SK-N-SH (cell line): ENCODE measurements at places on chromosomes 12 and 14. TPM values are rescaled to one million over a fixed set of nuclear protein-coding genes. Genes with fewer than 3 reads are reported as not detected.

DNA sequence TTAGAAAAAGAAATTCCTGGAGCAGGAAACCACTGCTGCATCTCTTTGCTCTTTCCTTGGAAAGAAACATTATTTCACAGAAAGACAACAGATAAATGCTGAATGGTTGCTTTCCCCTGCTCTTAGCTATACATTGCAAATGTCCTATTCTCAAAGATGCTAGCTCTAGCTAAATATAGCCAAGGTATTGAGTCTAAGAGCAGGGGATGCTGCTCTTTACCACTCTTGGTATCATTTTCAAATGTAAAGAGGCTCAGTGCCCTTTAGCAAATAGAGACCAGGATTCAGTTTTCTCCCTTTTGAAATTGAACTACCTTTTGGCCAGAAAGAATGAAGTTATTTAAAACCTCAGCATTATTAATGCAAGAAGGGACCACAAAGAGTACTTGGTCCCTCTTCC is 104.0 kb upstream of the FUT8 start:
- no peak for DNase-seq

GRCh38 chr12:88399811-88400210 is 180.5 kb downstream of the KITLG start:
- DNase-seq: no peak

GRCh38 chr14:75881994-75882393 is 99.8 kb downstream of the TGFB3 start:
- no peak for DNase-seq

DNA sequence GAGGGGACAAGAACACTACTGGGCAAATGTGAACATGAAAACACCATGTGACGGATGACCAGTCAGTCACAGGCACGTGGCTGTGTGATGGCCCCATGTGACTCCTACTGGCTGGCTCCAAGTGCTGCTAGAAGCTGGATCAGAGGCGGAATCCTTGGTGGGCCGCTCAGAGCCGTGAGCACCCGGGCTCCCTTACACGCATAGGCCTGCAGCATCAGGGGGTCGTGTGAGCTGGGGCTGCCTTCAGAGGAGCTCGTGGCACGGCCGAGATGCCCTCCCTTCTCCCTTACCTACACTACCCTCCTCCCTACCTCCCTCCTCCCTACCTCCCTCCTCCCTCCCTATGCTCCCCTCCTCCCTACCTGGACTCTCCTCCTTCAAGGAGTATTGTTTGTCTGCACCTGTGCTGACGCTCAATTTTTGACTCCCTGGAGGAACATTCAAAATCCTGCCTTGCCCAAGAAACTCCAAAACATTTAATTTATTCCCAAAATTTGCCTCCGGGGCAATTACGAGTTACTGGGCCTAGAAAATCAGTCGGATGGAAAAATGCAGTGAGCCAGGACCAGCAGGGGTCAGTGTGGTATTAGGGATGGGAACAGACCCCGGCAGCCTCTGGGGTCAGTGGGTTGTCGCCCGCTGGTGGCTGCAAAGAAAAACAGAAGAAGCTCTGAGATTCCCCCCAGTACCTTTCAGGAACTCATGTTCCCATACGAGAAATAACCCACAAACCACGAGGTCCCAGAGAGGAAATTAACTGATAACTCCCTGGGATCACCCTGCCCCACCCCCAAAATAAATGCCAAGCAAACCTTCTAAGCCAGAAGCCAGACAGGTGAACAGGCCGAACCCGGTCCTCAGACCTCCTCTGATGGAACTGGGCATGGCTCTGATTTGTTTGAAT is 61.3 kb downstream of the C14orf132 start:
- peak; percentile 81 for DNase-seq

GRCh38 chr12:50185301-50185895 is 18.2 kb upstream of the CERS5 start:
- DNase-seq: no peak

DNA sequence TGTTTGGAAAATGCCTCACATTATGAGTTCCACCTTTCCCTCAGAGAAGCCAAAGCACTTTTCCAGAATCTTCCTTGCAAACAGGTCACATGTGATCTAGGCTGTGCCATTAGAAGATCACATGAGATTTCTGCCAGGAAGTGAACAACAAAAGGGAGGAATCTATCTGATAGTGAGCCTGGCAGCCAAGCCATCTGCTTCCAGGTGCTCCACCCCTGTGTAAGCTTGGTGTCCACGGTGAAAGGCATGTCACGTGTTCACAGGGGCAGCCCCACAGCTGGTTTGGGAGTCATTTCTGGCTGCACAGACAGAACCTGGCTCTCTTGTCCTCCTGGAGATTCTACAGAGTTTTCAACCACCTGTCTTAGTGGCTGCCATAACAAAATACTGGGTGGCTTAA is 3.5 kb upstream of the KSR2 start:
- no peak for DNase-seq

DNA sequence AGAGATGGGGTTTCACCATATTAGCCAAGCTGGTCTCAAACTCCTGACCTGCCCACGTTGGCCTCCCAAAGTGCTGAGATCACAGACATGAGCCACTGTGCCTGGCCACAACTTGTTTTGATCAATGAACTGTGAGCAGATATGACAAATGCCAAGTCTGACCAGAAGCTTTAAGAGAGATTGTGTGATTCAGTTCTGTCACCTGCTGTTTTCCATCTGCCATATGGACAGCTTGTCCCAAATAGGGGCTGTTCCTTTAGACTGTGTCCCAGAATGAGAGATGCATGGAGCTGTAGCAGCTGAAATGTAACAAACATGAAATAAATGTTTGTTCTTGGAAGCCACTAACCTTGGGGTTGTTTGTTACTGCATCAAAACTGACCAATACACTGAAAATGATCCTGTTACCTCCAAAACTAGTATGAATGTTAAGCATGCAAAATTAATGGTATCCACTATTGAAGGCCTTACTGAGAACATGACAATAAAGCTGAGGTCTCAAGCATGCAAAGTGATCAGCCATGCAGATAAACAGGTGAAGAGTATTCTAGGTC is 65.9 kb upstream of the MED13L start:
- no peak for DNase-seq

DNA sequence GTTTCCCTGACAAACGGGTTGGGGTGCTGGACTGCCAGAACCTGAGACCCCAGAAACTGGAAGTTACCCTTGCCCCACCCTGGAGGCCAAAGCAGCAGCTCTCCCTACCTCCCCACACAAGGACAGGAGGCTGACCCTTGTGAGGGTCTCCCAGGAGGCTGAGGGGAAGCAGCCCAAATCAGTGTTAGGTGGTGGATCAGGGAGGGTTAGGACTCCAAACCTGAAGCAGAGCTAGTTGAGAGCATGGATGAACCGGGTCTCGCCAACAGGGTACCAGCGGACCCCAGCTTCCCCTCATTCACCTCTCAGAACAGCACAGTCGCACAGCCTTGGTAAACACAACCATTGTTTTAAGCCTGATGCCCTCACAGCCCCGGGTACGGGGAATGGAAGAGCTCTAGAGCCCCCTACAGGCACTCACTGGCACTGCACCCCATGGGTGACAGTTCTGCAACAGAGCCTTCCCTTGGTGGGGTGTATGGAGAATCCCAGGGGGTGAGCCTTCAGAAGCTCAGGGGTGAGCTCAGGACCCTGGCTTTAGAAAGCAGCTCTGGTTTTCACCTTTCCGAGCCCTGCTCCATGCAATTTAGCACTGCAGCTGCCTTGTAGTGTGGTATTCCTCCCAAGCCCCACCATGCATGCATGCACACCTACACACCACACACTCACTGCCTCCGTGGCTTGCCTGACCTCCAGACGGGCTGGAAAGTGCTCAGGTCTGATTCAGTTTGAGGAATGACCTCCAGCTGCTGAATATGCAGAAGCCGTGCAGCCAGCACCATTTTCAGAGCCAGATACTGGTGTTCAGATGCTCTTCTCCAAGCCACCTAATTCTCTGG is 11.2 kb downstream of the ESRRB start:
- DNase-seq: peak; percentile 90

DNA sequence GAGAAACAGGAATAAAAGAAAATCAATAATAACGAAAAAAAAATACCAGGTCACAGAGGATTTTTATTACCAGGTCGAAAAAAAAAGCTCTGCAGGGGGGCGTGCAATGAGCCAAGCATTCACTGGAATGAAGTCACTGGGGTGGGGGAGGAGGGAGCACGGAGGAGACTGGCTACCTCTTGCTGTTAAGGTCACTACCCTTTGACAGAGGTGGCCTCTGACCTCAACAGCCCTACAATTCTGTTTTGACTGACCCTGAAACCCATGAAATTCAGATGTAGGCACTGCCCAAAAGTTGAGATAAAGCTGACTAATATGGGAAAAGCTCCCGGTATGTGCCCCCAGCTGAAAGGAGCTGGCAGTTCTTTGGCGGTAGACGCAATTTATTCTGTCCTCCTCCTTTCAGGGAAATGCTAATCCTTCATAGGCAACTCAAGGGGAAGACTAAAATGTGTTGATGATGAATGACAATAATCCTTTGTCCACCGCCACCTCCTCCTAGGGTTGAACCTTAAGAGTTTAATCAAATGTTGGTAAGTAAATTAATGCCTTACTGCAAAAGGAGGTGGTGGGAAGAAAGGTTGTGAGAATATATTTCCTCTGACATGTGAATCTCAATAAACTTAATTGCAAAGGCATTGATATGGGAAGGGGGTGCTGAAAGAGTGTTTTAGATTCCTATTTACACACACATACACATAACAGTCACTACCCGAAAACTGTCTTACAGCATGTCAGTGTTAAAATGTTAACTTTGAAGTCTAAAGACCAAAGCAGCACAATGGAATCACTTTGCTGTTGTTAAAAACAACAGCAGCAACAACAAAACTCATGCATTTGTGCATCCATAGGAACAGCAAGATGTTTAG is 6.3 kb upstream of the RIC8B start:
- no peak for DNase-seq

DNA sequence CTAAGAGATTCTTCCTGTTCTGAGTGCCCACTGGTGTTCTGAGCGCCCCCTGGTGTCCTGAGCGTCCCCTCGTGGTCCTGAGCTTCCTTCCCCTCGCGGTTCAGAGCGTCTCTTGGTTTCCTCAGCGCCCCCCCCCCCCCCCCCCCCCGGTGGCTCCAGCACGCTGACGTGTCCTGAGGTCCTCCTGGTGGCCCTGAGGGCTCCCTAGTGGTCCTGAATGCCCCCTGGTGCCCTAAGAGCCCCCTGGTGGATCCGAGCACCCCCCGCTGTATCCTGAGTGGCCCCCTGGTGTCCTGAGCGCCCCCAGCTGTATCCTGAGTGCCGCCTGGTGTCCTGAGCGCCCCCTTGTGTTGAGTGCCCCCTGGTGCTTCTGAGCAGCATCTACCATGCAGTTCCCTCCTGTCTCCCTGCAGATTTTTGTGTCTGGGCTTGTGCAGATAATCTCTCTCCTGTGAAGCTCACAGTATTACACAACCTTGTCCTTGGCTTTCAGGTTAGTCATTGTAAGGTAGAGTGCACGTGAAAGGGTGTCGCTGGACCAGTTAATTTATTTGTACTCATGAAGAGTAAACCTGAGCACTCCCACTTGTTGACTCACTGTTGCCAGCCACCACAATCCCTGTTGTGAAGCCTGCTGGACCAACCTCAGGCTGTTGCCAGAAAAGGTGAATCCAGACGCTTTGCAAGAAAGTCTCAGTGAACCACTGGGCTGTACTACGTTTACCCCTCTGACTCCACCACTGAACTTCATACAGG is 1168.4 kb downstream of the TMEM121 start:
- peak; percentile 42 for DNase-seq

- no peak for DNase-seq
Measured at GRCh38 chr14:102493096-102493495, 16.5 kb downstream of the ANKRD9 start.

- DNase-seq: no peak
Measured at GRCh38 chr14:86521031-86521730, 991.2 kb downstream of the FLRT2 start.

DNA sequence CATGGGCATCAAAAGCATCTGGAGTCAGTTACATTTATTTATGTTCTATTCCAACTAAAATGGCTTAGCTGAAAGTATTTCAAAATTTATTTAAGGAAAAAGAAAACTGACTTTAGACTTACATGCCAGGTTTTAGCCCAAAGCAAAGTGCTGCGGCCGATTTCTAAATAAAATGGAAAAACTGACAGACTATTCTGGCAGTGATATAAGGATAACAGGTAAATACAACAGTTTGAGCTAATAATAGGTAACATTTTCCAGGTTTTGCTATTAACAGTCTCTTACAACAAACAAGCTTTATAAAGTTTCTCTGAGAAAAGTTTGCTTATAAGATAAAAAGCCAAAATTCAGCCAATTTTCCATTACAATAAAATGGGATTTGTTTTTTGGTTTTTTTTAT is 937.2 kb upstream of the FLRT2 start:
- no peak for DNase-seq

DNA sequence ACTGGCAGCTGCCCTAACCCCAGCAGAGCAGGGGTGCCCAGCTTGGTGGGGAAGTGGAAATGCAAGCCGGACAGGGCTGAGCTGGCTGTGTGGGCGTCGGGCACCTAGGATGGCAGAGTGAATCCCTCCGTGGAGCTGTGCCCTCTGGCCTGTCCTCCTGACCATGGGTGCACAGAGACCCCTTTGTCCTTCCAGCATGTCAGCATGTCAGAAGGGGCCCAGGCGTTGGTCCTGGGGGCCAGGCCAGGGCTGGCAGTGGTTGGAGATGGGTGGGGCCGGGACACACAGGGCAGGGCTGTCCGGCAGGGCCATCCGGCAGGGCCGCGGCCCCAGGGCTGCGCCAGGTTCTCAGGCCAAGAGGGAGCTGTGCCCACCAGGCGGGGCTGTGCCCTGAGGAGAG is 8.8 kb upstream of the TEX22 start:
- DNase-seq: no peak

- no peak for DNase-seq
Measured at GRCh38 chr12:92458996-92459395, 243.8 kb upstream of the PLEKHG7 start.

DNA sequence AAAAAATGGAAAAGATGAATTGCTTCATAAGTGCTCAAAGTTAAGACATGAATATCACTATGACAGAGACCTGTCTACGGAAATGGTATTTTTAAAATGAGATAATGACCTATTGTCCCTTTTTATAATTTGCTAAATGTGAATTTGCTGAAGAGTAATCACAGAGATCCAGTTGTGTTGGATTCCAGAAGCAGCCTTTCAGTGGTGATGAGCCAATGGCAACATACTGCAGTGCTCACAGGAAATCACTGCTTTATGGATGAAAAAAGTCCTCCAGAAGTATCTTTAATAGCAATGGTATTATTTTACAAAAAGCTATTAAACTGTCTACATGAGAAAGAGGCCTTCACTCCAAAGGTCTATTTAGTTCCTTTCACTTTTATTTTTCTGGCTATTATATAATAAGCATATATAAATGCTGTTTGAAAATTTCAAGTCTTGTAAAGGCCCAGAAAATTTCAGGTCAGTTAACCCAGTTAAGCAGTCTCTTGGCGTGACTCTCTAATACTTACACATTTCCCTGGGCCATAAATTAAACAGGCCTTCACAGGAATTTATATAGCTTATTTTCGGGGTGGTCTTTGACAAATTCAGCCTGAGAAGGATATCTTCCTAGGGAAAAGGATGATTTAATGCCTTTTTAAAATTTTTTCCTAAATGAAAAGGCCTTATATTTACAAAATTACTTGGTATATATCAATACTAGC is 55.4 kb downstream of the KCNJ8 start:
- no peak for DNase-seq

- DNase-seq: no peak
Measured at GRCh38 chr14:68958553-68958952, 20.5 kb downstream of the ACTN1 start.

The GYS2 gene
- polyA plus RNA-seq: 0.02 TPM in 1 of 2 replicates, not detected in the other

The INSM2 gene
- polyA plus RNA-seq: 0.15 and 0.67 TPM in 2 replicates

The KCNMB4 gene
- polyA plus RNA-seq: 0.74 and 1.0 TPM in 2 replicates

The SPIC gene
- not detected in 2 replicates for polyA plus RNA-seq

The LRFN5 gene
- not detected in 2 replicates for polyA plus RNA-seq

The TDG gene
- polyA plus RNA-seq: 11.3 and 17.9 TPM in 2 replicates

The TRIAP1 gene
- polyA plus RNA-seq: 34.1 and 48.2 TPM in 2 replicates

The GNB3 gene
- polyA plus RNA-seq: 12.9 and 13.8 TPM in 2 replicates
